ENCODE measurements at places on chromosomes 4 and X.

DNA sequence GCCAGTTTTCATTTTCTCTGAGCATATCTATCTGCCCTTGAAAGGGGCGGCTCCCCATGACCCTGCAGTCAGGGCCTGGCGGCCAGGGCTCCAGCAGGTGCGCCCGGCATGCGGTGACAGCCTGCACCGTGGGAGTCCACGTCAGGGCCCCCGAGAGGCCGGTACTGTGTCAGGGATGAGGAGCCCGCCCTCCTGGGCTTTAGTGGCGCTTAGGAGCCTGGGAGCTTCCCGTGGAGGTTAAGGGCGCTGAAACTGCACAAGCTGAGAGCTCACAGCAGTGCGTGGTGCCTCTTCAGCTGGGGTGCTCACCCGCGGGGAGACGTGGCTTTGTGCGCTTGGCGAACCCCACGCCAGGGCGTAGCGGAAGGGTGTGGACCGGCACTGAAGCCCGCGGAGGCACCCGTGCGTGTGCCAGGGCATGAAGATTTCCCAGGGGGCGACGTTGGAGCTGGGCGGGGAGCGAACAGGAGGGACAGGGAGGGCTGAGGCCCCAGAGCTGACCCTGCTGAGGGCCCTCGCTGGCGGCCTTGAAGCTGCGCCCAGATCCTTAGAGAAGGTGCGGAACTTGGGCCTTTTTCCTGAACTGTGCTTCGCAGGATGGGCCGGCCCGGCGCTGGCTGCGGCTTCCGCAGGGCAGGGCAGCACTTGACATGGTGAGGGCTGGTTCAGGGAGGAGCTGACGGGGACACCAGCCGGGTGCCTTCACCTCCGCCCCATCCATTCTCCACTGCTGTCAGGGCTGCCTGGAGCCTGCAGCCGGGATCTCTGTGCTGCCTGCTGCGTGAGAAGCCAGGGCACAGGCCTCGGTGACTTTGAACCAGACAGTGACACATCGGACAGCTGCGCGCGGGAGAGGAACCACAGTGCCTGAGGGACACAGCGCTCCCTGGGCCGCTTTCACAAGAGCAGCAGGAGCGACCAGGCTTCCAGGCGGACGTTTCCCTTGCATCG lies 32.9 kb downstream of the HTT-AS start:
- DNase-seq = no peak

GRCh38 chr4:61200187-61200915 lies at the start of gene ADGRL3:
TSS of gene ADGRL3 (plus strand) at chr4:61200326.
- DNase-seq = peak; percentile 42

- DNase-seq = peak; percentile 63
These were observed 222.4 kb downstream of the SLIT2 start for GRCh38 chr4:20474119-20474518.

DNA sequence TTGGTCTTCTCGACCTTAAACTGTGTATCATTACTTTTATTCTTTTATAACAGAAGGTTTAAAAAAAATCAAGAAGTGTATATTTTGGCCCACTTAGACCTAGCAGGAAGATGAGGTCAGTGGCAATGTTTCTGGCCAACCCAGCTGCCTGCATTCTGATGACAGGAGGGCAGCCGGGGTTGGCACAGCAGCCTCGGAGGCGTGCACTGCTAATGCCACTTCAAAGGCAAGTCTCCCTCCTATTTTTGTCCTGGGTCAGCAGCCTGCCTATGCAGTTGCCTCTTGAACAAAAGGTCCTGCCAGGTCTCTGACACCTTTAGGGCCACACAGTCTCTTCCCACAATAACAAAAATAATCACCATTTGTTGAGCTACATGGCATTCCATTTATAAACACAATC lies 89.4 kb upstream of the MYOZ2 start:
- DNase-seq = no peak

Data from fibroblast of pulmonary artery (primary cell).